ENCODE measurements at places on chromosomes 12 and 14.
A peak's percentile ranks its signal among the peaks of the same experiment; 100 is the strongest.

GRCh38 chr14:103819503-103820307, 27.7 kb downstream of the PPP1R13B start:
- DNase-seq: no peak

- DNase-seq: no peak
These were observed 254.4 kb upstream of the SFSWAP start for GRCh38 chr12:131456301-131457027.

DNA sequence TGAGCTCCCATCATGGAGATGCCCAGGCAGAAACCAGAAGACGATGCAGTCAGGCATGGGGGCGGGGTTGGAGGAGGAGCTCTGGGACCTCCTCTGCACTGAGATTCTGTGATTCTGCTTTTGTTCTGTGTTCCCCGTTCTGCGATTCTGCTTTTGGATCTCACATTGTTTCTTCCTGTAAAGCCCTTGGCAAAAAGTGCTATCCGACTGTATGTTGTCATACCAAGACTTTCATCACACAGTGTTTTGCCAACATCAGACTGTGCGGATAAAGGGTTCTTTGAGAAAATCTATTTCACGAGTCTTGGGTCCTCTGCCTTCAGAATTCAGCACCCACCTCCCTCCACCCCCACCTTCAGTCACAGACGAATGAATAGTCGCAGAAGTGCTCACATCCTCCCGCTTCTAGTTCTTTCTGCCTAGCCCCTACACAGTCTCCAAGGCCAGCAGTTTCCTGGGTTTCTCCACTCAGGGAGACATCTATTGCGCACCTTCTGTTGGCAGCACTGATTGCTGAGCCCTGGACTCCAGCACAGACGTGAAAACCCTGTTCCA, 24.7 kb upstream of the PWP1 start:
- DNase-seq: no peak

GRCh38 chr12:2539938-2540337, 254.8 kb upstream of the FKBP4 start:
- DNase-seq: no peak

GRCh38 chr12:51726931-51727330, 121.6 kb downstream of the FIGNL2 start:
- no peak for DNase-seq

DNA sequence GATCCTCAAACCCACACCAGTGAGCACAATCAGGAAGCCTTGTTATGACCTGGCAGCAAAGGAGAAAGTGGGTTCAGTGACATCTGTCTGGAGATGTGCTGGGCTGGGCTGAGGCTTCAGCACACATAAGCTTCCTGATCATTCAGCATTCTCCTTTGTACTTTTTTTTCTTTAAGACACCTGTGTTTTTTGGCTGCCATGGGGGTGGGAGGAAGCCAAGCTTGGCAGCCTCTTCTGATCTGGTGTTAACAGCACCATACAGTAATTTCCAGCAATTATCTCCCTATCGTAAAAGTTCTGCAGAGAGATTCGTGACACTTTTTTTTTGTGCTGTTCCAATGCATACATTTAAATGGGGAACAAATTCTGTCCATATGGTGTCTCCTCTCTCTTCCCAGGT, 38.9 kb upstream of the RASSF3 start:
- DNase-seq: peak; percentile 54

- DNase-seq: no peak
These were observed 70.8 kb downstream of the SYNE3 start for GRCh38 chr14:95445676-95446075.
